ENCODE measurements at places on chromosomes 1 and 21.

- DNase-seq = no peak
Measured at GRCh38 chr1:52913014-52913413, 8.5 kb downstream of the ECHDC2 start.

GRCh38 chr1:174884038-174884437 is 115.7 kb upstream of the CACYBP start:
- DNase-seq = no peak

- no peak for DNase-seq
Measured at GRCh38 chr1:36503159-36503558, 20.4 kb upstream of the CSF3R start.

DNA sequence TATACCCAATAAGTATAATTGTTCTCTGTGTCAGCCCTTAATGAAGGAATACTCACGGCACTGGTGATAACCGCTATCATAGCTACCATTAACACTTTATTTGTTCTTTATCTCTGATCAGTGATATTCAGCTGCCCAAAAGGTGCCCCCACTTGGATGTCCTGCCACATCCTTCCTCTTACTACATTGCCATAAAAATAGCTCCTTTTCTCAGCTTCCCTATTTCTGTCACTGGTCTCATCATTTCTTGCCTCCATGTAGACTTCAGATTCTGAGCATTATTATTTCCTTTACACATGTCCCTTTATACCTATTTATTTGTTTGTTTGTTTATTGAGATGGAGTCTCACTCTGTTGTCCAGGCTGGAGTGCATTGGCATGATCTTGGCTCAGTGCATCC is 2.7 kb upstream of the RAB29 start:
- DNase-seq = no peak

- DNase-seq = no peak
Measured at GRCh38 chr1:227754958-227755357, 19.7 kb downstream of the SNAP47 start.

- DNase-seq = no peak
Measured at GRCh38 chr1:3181956-3182355, 113.0 kb downstream of the PRDM16 start.

DNA sequence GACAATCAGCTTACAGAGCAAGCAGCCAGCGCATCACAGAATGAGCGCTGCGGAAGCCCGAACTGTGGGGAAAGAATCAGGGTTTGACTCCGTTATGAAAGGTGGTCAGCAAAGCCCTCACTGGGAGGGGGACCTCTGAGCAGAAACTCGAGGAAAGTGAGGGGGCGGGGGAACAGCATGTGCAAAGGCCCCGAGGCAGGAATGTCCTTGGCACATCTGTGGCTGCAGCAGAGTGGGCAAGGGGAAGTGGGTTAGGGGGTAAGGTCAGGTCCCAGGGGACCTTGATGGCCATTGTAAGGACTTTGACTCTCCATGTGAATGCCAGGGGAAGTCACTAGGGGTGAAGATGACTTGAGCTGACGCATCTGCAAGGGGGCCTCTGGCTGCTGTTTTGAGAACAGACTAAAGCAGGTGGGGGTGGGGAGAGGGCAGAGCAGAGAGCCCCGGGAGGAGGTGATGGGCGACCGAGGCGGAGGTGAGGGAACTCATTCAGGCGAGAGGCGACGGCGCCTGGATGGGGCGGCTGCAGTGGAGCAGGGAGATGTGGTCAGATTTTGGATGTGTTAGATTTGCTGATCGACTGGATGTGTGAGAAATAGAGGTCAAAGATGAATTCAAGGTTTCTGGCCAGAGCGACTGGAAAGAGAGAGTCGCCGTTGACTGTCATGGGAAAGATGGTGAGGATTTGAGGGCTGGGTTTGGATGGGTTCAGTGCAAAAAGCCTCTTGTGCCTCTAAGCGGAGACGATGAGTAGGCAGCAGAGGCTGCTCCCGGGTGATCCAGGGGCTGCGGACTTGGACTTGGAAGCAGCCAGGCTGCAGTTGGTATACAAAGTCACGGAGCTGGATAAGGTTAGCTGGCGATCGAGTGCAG is 108.0 kb upstream of the ZBTB40 start:
- no peak for DNase-seq

DNA sequence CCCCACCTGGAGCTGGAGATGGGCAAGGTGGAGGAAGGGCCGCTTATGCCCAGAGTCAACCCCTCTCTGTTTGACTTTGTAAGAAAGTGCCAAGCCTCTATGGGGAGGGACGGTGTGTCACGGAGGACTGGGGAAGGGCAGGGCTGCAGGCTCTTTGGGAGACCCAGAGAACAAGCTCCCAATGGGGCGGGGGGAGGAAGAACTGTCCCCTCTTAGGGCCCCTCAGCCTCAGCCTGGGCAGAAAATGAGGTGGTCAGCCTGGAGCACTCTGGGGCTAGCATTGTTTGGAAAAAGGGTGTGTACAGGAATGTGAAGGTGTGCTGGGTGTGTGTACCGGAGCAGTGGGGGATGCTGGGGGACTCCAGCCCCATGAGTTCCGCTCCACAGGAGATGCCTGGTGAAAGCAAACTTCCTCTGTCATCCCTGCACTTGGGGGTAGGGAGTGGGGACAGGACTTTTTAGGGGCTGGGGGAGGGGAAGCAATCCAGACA is 1.2 kb upstream of the INAVA start:
- DNase-seq = no peak

DNA sequence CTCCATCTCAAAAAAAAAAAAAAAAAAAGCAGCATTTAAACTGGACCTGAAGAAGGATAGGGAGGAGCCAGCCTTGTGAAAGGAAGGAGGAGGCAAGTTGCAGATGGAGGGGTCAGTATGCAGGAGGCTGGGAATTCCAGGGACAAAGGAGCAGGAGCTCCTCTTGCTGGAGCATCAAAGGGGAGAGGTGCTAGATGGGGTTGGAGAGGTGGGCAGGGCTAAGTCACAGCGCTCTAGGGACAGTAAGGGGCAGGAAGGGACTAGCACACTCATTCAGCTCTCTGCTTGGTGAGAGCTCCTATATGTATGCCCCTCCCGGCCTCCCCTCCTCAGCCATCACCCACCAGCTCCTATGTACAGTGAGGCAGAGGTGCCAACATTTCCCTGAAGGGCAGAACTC is 26.8 kb downstream of the MAP7D1 start:
- no peak for DNase-seq

DNA sequence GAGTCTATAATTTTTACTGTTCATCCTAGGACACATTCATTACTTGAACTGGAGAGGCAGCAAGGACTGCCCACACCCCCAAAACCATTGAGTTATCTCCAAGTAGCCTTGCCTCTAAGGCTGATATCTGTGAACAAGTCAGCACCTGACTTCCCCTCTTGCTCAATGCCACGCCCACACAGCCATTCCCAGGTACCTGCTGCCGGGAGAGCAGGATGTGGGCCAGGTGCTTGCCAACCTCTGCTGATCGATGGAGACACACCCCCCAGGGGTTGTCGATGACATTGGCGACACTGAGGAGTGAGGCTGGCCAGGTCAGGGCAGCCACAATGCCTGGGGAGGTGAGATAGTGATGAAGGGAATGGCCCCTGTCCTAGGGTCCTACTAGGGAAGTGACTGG is 60.1 kb downstream of the TMCO4 start:
- DNase-seq = no peak

DNA sequence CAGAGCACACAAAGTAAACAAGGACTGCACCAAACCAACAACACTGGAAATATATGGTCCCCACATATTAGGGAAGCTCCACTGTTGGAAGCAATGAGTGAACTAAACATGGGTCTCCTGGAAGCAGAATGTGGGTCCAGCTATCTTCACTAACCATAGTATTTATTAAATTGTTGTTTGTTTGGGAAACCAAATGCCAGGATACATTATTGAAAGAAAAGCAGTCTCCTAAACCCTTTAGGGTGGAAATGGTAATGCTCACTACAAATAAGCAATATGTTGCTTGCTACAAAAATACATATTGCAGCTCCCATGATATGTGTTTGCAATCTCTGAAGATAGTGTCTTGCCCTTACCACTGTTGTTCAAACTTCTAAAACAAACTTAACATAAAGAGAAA is 2.2 kb downstream of the NEGR1 start:
- DNase-seq = no peak

GRCh38 chr1:85478366-85478765 is 13.4 kb upstream of the DDAH1 start:
- no peak for DNase-seq

DNA sequence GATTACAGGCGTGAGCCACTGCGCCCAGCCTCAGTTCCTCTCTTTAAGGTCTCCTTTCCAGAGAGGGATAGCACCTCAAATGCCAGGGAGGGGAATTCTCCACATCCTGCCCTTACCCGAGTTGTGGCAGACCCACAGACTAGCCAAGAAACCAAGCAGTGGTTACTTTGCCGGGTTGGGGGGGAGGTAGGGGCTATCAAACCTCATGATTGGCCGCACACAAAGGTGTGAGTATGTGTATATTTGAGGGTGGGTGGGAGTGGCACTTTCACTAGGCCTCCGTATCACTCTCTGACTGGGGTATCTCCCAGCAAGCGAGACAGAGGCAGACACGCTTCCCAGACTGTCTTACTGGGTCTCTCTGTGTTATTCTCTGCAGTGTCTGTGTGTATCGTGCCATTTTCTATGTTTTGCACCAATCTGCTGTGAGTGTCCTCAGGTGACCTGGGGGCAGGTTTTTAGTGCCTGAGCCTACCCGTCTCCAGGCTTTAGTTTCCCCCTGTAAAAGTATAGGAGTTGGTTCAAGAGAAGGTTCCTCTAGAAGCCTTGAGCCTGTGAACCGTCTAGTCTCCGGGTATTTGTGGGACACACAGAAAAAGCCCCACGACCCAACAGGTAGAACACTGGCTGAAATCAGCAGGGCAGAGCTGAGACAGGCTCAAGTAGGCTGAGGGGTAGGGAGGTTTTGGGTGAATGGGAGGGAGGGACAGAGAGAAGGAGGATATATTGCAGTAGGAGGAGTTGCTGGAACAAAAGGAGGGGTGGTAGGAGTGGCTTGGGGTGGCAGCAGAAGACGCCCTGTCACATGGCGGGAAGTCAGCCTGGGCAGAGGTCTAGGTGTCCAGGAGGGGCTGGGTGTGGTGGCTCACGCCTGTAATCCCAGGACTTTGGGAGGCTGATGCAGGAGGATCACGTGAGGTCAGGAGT is 10.3 kb downstream of the LMNA start:
- peak; percentile 44 for DNase-seq

DNA sequence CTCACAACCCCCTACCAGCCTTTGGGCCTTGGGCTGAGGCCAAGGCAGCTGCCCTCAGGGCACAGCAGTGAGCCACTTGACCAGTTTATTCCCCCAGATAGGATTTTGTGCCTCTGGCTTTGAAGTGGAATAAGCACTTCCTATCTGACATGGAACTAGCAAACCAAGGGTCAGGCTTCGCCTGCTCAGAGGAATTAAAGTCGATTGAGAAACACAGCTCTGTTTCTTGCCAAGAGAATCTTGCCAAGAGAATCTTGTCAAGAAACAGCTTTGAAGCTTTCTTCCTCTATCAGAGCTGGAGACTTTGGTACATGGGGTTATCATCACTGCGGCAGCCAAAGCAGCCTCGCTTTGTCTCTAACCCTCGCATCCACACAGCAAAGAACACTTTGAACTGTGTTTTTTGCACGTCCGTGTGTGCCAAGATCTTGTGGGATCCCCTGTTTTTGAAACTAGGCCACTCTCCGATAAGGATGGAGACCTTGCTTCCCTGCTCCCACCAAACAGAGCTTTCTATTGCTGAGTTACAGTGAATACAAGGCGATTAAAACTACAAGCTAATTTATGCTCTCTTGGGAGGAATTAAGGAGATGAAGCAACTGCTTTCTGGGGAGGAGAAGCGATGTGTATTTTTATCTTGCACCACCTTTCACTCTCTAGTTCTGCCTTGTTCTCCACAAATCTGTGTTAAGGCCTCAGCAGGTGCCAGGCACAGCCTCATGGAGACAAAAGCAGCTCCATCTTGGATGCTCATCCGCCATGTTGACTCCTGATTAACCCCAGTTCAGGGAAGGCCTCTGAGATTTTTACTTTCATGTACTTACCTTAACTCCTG is 67.3 kb downstream of the RHOU start:
- no peak for DNase-seq

- DNase-seq = no peak
Measured at GRCh38 chr21:44356636-44357035, 3.2 kb downstream of the TRPM2 start.

DNA sequence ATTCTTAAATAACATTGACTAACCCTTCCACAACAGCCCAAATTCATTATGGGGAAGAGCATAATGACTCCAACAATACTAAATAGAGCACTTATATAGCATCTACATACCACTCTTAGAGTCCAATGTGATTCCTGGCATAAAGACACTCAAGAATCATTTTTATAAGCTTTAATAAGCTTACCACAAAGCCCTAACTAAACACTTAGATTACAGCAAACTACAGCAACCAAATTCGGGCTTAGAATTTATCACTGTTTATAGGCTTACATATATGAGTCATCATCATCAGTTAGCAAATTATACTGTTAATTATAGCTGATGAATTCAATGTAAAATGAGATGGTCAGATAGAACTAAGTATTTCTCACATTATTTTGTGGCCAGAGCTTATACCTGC is 7.3 kb downstream of the SCYL3 start:
- no peak for DNase-seq

- no peak for DNase-seq
Measured at GRCh38 chr1:89802841-89803240, 18.0 kb upstream of the LRRC8D start.

- no peak for DNase-seq
Measured at GRCh38 chr1:16925635-16926490, 4.1 kb downstream of the CROCC start.

DNA sequence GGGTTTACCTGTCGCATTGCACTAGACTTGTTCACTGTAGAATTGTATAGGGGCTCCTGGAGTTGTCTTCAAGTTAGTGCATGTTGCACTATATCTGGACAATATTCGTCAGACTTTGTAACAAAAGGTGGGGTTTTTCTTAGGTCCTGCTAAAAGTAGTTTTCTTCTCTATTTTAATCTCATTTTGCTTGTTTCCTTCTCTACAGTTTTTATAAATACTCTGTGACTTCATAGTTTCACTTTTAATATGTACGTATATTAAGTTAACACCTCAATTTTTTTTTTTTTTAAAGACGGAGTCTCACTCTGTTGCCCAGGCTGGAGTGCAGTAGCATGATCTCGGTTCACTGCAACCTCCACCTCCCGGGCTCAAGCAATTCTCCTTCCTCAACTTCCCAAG is 26.5 kb upstream of the MRPS6 start:
- DNase-seq = no peak

- no peak for DNase-seq
Measured at GRCh38 chr1:88658419-88658818, 25.7 kb upstream of the PKN2 start.

- DNase-seq = no peak
Measured at GRCh38 chr1:213438339-213438738, 387.3 kb downstream of the RPS6KC1 start.

DNA sequence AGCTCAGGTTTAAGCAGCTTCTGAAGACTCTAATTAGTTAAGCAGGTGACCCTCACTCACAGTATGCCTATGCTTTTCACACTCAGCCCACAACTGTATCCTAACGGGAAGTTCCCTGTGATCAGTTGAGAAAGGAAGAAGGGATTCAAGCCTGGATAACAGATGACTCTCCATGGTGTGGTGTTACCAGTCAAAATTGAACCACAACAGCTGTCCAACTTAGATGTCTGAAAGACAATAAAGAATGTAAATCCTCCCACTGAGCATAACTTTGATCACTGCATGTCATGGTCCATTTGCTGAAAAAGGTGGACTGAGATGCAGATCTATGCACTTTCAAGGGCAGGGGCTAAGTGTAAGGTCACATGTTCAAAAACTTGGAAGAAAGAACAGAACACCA is 32.3 kb upstream of the DIPK1A start:
- no peak for DNase-seq

GRCh38 chr1:115363171-115363570 is 25.1 kb upstream of the NGF start:
- no peak for DNase-seq

GRCh38 chr1:44043176-44044070 is 12.2 kb upstream of the SLC6A9 start:
- no peak for DNase-seq

GRCh38 chr1:56123421-56123820 is 455.9 kb downstream of the PLPP3 start:
- DNase-seq = no peak
